ENCODE measurements at places on chromosomes 4 and X.

- no peak for DNase-seq
Measured at GRCh38 chrX:13254076-13254785, 65.6 kb downstream of the ATXN3L start.

DNA sequence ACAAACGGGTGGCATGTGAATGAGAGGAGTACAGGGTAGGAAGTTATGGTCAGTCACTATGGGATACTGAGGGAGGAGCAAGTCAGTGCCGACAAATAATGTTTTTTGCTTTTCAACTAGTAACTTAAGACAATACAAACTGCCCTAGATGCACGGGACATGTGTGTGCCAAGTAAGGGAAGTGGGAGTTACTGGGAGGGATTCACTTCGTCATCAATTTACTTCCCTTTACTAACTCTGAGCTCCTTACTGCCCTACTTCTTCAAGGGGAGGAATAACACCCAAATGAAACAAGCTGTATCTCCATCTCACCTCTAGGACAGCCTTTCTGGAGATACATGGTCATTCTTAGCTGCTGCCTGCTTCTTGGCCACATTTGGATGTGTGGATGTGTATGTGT is 97.7 kb downstream of the DGKK start:
- DNase-seq, result no peak

- DNase-seq, result no peak
Measured at GRCh38 chr4:176238826-176239225, 30.2 kb downstream of the ASB5 start.

DNA sequence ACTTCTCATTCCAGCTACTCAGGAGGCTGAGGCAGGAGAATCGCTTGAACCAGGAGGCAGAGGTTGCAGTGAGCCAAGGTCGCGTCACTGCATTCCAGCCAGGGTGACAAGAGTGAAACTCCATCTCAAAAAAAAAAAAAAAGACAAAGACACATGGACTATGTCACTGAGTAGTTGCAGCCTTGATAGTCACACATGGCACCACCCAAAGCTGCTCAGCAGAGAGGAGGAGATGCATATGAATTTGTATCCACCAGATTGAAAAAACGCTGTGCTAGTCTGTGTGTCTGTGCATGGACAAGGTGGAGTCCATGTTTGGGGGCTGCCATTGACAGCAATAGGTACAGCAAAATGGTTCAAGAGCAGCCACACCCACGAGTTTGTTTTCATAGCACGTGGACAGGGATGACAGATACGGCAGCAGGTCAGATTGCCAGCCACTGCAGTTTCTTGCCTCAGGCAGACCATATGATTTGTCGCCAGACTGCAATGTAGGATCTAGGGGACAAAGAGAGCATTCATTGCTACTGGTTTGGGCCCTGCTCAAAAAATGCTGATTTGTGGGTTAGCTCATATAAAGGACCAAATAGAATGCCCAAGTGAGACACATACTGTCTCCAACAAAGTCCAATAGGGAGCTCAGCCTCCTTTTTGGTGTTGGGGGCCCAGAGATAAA is 89.9 kb downstream of the CEP135 start:
- DNase-seq, result no peak

GRCh38 chr4:100421361-100421978 is 96.4 kb downstream of the EMCN start:
- peak; percentile 6 for DNase-seq

GRCh38 chrX:31331928-31332327 is 260.1 kb upstream of the FTHL17 start:
- no peak for DNase-seq

GRCh38 chrX:42714981-42715700 is 62.8 kb downstream of the PPP1R2C start:
- DNase-seq, result peak; percentile 11

DNA sequence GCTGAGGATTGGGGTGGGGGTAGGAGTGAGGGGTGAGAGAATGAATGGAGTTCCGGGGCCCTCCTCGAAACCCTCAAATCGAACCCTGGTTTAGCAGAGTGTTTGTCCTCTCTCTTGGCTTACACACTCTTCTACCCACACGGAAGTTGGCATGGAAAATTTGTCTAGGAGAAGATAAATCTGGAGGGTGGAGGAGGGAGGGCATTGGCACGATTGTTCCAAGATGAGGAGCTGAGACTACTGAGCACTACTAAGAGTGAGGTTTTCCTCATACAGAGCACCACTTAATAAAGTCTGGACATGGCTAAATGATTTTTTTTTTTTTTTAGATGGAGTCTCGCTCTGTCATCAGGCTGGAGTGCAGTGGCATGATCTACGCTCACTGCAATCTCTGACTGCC is 33.4 kb downstream of the AKAP4 start:
- DNase-seq, result no peak
